AG09319 (cell line): ENCODE measurements at places on chromosomes 5 and 9.

- DNase-seq: no peak
Observed at GRCh38 chr5:54844905-54845566, 140.4 kb downstream of the ESM1 start.

GRCh38 chr9:93041108-93041802 lies 17.2 kb upstream of the SUSD3 start:
- no peak for DNase-seq

GRCh38 chr5:160679567-160680309 lies 172.3 kb downstream of the ATP10B start:
- DNase-seq: no peak

DNA sequence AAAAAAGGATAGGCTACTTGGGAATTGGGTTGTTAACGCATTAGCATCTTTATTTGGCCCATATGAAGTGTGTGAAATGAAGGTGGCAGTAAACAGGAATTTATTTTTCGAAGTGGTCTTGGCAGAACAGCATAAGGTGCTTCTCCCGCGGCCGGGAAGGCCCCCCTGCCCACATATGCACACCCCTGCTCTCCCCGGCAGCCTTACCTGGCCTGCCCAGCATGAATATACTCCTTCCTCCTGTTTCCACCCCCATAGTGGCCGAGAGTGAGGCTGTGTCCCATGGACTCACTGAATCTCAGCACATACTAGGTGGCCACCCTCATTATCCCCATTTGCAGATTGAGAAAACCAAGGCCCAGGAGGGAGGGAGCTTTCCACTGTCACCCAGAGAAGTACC lies 54.0 kb upstream of the OLFM1 start:
- DNase-seq: no peak

GRCh38 chr5:57598756-57599155 lies 116.1 kb upstream of the ACTBL2 start:
- no peak for DNase-seq

DNA sequence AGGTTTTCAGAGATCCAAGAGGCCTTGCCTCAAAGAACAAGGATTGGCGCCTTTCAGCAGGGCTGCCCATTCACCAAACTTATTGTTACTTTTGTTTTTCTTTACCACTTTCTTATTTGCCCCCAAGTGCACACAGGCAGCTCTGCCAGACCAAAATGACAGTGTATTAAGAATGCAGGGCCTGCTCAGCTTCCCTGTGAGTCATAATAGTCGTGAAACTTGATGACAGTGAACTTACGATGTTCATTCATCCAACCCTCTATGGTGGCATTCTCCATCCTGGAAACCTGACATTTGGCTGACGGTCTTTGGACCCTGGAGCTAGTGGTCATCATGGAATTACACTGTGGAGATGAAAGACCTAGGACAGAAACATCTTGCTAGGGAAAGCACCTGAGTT lies 44.3 kb downstream of the UBE2QL1 start:
- DNase-seq: no peak

DNA sequence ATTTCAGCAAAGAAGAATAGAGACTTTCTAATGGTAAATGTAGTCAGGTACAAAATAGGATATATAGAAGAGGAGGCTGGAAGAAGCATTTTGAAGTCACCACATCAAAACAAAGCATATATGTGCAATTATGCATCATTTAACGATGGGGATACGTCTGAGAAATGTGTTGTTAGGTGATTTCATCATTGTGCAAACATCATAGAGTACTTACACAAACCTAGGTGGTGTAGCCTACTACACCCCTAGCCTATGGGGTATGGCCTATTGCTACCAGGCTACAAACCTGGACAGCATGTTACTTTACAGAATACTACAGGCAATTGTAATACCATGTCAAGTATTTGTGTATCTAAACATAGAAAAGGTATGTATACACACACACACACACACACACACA lies 28.4 kb downstream of the ELP1 start:
- no peak for DNase-seq

GRCh38 chr9:72537671-72538070 lies 16.3 kb downstream of the TMC1 start:
- DNase-seq: no peak

DNA sequence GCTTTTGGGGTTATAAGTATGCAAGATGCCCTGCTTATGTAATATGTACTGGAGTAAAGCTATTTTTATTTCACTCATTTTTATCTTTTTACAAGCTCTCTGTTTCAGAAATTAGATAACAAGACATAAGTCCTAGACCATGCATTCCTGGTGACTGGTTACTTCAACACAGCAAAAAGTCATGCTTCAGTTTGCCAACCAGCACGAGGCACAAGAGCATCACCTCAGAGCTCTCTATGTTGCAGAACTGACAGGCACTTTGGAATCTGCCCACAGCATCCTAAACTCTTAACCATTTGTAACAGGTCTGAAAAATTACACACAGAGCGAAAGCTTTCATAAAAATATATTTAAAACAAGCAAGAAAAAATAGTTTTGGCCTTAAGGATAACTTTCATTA lies 112.8 kb downstream of the MARCHF11 start:
- DNase-seq: no peak

DNA sequence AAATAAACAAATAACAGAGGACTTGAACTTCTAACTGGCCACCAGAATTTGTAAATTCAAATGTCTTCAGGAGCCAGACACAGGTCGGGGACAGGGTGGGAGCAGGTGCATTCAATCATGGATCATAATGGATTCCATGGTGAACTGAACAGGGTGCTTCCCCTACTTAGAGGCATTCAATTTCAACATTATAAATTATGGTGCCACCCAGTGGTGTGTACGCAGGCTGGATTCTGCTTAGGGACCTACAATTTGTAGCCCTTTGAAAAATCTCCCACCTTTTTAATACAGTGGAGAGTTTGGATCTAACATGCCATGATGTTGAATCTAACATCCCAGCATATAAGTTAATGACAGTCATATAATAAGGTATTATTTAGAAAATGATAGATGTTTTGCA lies 22.3 kb downstream of the KLF9 start:
- DNase-seq: no peak

- DNase-seq: no peak
Observed at GRCh38 chr5:151123897-151124751, 33.5 kb downstream of the ANXA6 start.

DNA sequence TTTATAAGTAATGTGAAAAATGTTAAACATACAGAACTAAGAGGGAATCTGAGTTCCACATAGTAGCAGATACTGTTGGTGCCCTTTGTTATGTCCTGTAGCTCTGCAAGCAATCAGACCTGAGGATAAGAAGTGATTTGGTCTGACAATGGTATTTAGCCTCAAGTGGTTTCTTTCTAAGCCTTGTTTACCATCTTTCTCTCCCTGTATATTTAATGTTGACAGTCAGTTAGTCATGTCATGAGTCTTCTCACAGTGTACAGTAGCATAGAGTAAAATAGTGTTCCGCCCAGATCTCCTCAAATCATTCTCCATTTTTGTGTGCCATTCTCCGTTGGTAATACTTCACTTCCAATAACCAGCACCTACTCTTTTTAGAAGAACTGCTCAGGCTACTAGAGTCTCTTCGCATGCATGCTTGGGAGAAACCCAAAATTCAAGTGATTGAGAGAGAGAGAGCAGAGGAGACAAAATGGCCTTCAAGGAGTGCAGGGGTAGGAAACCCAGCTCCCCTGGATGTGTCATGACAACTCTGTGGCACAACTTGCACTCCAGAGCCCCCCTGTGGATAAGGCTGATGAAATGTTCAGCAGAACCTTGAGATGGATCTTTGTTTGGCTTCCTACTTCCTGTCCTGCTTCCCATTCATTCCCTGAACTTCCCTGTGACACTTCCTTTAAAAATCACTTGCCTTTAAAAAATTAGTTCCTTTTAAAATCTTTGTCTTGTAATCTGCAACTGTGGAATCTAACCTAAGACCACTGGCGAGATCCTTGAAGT lies 129.2 kb upstream of the FST start:
- no peak for DNase-seq

DNA sequence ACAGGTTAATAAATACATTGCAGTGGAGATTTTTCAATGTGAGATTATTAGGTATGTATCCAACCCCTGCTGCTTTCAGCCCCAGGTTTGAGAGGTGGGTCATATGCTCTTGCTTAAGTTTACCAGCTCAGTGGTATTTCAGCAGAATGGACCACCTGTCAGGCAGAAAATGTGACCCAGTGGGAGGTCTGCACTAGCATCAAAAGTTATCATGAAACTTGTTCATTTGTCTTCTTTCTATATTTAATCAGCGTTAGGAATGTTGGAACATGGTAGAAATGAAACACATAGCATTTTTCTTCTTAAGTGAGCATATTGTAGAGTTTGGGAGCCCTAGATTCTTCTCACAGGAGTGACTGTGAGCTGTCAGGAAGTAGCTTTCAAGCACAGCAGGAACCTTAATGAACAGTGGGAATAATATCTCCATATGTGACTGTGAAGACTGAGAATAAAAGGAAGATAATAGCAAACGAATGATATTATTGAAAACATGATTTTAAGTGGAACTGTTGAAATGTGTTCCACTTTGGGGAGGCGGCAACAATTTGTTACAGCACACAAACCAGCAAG lies 596.9 kb upstream of the CDH6 start:
- DNase-seq: no peak

DNA sequence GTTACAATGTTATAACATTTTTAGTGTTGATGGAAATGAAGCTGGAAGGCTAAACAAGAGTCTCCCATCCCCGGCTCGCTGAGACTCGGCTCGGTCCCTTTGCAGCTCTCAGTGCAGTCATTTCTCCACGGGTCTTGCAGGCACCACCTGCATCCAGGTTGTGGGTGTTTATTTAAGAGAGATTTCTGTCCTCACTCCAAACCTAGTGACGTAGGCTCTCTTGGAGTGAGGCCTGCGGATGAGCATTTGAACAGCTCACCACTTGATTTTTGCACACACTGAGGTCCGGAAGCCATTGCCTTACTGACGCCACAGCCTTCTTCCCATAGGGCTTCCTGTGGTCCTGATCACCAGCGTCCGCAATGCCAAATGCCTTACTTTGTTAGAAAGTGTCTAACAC lies 197.7 kb upstream of the OTULINL start:
- no peak for DNase-seq

DNA sequence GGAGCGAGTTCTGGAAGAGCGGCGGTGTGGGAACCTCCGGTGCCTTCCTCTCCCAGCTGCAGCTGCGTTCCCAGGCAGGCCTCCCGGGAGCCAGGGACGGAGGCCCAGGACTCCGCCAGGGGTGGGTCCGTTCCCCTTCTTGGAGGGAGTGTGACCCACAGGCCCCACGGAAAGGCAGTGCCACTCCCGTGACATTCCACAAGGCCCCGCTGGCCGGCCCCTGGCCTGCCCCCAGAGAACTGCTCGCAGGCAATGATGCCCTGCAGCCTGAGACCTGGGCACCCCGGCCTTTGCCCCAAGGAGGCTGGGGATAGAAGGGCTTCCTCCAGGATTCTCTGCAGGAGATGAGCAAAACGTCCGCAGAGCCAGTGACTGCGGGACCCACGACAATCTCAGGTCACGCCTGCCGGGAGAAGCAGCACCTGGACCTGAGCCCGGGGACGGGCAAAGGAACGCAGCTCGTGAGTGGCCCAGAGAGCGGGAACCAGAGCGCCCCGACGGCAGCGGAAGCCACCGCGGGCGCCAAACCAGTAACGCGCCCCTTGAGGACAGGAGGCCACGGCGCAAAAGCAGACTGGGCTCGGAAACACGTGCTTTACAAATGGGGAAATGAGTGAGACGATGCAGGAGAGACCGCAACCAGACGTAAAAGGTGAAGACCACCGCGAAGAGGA lies 9.3 kb downstream of the OBP2B start:
- no peak for DNase-seq

GRCh38 chr5:163534492-163535094 lies 29.2 kb downstream of the MAT2B start:
- no peak for DNase-seq

GRCh38 chr9:115133649-115134048 lies 15.7 kb upstream of the TNC start:
- DNase-seq: peak; percentile 57

- no peak for DNase-seq
Observed at GRCh38 chr5:28927559-28928326, 1889.4 kb upstream of the CDH9 start.

DNA sequence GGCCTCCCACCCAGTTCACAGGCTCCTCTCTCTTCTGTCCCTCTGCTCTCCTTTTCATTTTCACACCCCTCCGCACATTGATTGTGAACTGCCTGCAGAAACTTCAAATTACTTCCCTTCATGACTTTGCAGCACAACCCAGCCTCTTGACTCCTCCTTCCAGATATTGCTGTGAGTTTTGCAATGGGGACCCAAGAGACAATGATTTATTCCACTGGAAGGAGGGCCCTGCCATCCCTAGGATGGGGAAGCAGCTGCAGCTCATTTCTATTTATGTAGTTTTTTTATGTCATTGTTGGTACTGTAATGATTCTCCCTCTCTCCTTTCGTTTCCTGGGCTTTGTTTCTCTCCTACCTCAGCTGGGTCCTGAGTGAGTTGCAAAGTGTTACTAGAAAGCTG lies 364.9 kb downstream of the ICE1 start:
- DNase-seq: no peak

GRCh38 chr5:79685627-79686026 lies 4.0 kb upstream of the CMYA5 start:
- DNase-seq: no peak

- DNase-seq: no peak
Observed at GRCh38 chr5:148209151-148209770, 6.4 kb downstream of the SPINK6 start.

DNA sequence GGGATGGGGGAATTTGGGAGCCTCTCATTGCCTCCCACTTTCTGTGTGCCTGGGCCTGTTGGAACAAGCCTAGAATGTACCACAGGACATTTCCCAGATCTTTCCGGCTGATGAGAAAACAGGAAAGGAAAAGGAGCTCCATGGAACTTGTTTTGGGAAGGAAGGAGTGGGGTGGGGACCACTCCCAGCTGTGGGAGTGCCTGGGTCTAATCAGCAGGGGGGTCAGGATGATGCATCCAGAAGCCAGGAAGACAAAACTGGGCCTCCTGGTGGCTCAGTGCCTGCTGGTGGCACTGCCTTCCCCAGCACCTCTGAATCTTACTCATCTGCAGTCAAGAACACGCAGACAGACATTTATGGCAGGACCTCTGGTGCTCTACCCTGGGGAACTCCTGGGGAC lies 2.8 kb downstream of the SMIM33 start:
- DNase-seq: no peak

DNA sequence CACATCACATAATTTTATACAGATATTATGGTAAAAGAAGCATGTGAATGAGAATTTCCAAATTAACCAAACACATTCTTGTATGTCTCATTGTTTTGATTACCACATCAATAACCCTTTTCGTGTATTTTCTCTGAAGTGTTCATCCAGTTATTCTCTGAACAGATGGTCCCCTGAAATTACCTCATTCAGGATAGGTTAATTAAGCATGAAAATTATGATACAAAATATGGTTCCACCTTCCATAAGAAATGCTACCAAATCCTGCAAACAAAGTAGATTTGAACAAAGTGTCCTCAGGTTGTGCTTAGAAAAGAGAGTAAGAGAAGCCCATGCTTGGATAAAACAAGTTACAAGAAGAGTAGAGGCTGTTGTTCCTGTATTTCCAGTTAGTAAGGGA lies 83.1 kb upstream of the LMNB1 start:
- no peak for DNase-seq
